SJCRH30 (cell line): ENCODE measurements at places on chromosomes 6 and 20. TPM values are rescaled to one million over a fixed set of nuclear protein-coding genes. Genes with fewer than 3 reads are reported as not detected.
A peak's percentile ranks its signal among the peaks of the same experiment; 100 is the strongest.

KDM1B gene
- 6.9 and 7.2 TPM in 2 replicates for total RNA-seq

GRCh38 chr6:112253498-112253840, 898 bp downstream of the LAMA4 start:
- no peak for DNase-seq
- no peaks in the 10 kb centered on the region for H3K36me3 ChIP-seq
- no peaks in the 10 kb centered on the region for H3K27me3 ChIP-seq
- H3K4me1 ChIP-seq = no peaks in the 10 kb centered on the region; the same call in none of the 2 replicates
- H3K4me3 ChIP-seq = peak overlapping the region; percentile 56

DUSP15 gene
- total RNA-seq = 2.5 and 2.9 TPM in 2 replicates

GRCh38 chr6:27650620-27651370, 177.9 kb upstream of the ZNF184 start:
- no peaks in the 10 kb centered on the region for H3K36me3 ChIP-seq
- H3K4me3 ChIP-seq = peak overlapping the region; percentile 44
- H3K27ac ChIP-seq = no peak overlapping the region
- H3K4me1 ChIP-seq = no peaks in the 10 kb centered on the region
- peak; percentile 61 for DNase-seq
- H3K27me3 ChIP-seq = no peaks in the 10 kb centered on the region

- no peaks in the 10 kb centered on the region for H3K36me3 ChIP-seq
- H3K27me3 ChIP-seq = no peaks in the 10 kb centered on the region
- no peak overlapping the region for H3K4me3 ChIP-seq
- peaks cover 55% of the 10 kb centered on the region for H3K4me1 ChIP-seq
- no peak for DNase-seq
- H3K27ac ChIP-seq = no peak overlapping the region
These were observed 58.7 kb upstream of the SULF2 start for GRCh38 chr20:47843886-47844567.

DNA sequence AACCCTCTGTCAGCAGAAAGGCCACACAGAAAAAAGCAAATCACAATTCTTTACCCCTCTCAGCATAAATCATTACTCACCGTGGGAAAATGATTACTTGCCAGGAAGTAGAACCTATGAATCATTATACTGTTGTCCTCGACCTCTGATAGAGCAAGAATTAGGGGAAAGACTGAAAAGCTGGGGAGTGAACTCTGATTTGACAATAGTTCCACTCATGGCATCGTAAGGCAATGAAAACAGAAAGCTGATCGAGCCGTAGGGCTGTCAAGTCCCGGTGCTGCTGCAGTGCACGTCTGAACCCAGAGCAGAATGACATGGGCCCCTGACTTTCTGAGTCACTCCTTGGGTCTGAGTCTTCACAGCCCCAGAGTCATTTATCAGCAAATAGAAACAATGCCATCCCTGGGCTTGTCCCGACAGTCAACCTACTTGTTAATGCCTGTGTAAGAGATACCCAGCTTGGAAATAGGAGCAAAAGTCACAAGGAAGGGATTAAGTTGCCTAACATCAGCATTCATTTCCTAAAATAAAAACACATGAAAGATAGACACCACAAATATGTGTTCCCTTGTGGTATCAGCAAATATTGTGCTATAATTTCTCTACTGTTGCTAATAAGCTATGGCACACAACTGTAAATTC, 224.8 kb upstream of the MARCKS start:
- no peak overlapping the region for H3K27ac ChIP-seq
- no peak for DNase-seq
- H3K4me1 ChIP-seq = peaks cover 5% of the 10 kb centered on the region; the same call in 1 of the 2 replicates
- no peaks in the 10 kb centered on the region for H3K36me3 ChIP-seq
- H3K27me3 ChIP-seq = no peaks in the 10 kb centered on the region
- no peak overlapping the region for H3K4me3 ChIP-seq

- H3K4me3 ChIP-seq = no peak overlapping the region
- no peaks in the 10 kb centered on the region for H3K4me1 ChIP-seq
- DNase-seq = no peak
- H3K27ac ChIP-seq = no peak overlapping the region
- H3K36me3 ChIP-seq = no peaks in the 10 kb centered on the region
- H3K27me3 ChIP-seq = no peaks in the 10 kb centered on the region
These were observed 78.8 kb downstream of the FOXF2 start for GRCh38 chr6:1468126-1468525.

- H3K27me3 ChIP-seq = no peaks in the 10 kb centered on the region
- H3K4me3 ChIP-seq = no peak overlapping the region
- H3K27ac ChIP-seq = no peak overlapping the region
- DNase-seq = no peak
- peaks cover 6% of the 10 kb centered on the region for H3K4me1 ChIP-seq
These were observed 633.5 kb downstream of the RFPL4B start for GRCh38 chr6:112980676-112981075.

DNA sequence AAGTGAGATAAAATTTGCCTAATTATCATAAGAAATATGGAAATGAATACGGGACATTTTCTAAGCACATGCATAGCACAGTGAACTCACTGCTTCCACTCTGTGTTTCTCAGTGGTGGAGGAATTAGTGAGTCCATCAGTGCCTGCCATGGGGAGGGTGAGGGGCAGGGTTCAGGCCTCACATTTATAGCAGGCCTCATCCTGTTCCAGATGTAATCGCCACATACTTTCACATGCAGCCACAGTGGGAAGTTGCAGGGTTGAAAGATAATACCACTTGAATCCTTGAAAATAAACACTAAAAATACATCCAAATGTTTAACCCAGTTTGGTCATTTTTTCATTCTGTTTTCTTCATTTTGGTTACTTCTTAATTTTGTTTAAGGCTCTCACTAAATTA, 29.9 kb upstream of the ANKEF1 start:
- no peak overlapping the region for H3K4me3 ChIP-seq
- H3K4me1 ChIP-seq = no peaks in the 10 kb centered on the region
- H3K27ac ChIP-seq = no peak overlapping the region
- DNase-seq = no peak

DYNLT1 gene
- 99.1 and 104 TPM in 2 replicates for total RNA-seq

DNA sequence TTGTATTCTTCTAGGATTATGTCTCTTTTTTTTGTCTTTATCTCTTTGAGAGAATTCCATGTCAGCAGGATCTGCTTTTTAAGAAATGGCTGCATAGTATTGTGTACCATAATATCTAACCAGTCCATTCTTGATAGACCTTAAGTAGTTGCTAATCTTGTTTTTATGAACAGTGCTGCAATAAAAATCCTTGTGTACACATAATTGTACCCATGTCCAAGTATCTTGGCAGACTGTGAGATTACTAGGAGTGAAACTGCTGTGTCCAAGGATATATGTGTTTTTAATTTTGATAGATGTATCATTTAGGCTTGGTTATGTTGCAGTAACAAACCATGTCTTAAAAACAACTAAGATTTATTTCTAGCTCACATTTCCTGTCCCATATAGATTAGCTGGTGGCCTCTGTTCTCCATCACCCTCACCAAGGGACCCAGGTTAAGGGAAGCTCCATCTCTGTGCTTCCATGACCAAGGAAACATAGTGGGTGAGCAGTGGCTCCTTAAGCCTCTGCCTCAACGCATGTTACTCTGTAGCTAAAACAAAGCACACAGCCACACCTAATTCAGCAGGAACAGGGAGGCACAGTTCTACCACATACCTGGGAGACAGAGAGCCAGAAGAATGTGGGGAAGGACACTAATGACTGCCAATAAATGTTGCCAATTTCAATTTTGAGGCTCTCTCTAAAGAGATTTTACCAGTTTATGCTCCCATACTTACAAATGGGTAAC, 12.1 kb upstream of the SUMO4 start:
- H3K4me3 ChIP-seq = no peak overlapping the region
- H3K27ac ChIP-seq = no peak overlapping the region
- no peak for DNase-seq

- peaks cover 3% of the 10 kb centered on the region; the same call in 1 of the 2 replicates for H3K27me3 ChIP-seq
- no peaks in the 10 kb centered on the region for H3K4me1 ChIP-seq
- no peak for DNase-seq
- no peak overlapping the region for H3K4me3 ChIP-seq
- no peak overlapping the region for H3K27ac ChIP-seq
These were observed 651.3 kb downstream of the KIF16B start for GRCh38 chr20:15921930-15922329.
